Stimulated activated CD8-positive, alpha-beta memory T cell treated with anti-CD3 and anti-CD28 coated beads, Interleukin-4, amount 100 ng/mL, for 4 hours (primary cell): ENCODE measurements at places on chromosomes 4 and X.

DNA sequence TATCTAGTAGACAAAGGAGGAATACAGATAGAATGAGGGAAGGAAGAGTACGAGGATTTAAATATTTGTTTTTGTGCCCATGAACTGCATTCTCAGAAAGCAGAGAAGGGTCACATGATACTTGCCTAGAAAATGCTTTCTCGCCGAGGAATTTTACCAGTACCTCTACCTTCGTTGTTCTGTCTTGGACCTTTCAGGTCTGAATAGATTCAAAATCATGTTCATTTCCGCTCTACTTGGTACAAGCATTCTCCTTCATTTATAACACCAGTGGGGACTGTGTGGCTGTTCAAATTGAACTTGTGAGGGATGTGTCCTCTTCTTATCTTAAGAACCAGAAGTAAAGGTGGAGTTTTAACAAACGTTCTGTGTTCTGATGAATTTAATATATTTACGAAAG is 1.9 kb downstream of the USP38 start:
- DNase-seq, result no peak

- DNase-seq, result no peak
Observed at GRCh38 chr4:186644737-186645261, 78.9 kb downstream of the FAT1 start.

DNA sequence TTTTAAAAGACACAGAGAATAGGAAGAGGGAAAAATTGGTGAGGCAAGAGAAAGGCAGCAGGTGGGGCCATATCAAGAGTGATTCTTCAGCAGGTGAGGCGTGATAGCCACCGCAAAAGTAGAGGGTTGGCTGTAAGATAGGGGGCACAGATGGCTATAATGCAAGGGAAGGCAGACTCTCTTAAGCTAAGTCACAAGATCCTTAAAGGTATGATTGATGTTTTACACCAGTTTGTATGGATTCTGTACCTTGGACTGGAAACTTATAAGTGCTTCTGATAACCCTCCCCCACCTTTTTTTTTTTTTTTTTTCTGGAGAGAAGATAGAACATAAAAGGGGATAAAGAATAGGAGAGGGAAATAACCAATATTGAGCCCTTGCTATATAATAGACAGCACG is 40.0 kb downstream of the NSUN7 start:
- DNase-seq, result no peak

- DNase-seq, result no peak
Observed at GRCh38 chrX:39067866-39068265, 266.6 kb downstream of the MID1IP1 start.

GRCh38 chr4:95409127-95409526 is 139.6 kb downstream of the UNC5C start:
- DNase-seq, result no peak

- no peak for DNase-seq
Observed at GRCh38 chr4:184978211-184978610, 40.1 kb upstream of the HELT start.

DNA sequence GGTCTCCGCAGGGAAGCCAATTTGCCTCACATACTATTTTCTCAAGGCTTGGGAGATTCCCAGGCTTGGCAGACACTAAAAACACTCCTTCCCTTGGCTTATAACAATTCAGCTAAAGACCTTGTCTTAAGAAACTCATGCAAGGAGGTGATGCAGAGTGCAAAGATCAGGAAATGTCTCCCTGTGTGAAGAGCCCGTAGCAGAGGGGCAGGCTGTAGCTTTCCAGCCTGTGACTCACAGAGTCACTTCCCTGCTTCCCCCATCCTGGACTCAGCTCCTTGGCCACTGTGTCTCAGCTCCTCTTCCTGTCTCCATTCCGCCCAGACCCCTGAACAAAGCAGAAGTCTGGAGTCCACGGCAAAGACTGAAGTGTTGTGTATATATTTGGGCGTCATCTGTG is 56.1 kb downstream of the KDR start:
- DNase-seq, result no peak

GRCh38 chr4:152359208-152360044 is 176.5 kb downstream of the FBXW7 start:
- no peak for DNase-seq
